ENCODE measurements at places on chromosomes 1 and 21.

- DNase-seq = no peak
These were observed 4.0 kb downstream of the WDR26 start for GRCh38 chr1:224430511-224431113.

DNA sequence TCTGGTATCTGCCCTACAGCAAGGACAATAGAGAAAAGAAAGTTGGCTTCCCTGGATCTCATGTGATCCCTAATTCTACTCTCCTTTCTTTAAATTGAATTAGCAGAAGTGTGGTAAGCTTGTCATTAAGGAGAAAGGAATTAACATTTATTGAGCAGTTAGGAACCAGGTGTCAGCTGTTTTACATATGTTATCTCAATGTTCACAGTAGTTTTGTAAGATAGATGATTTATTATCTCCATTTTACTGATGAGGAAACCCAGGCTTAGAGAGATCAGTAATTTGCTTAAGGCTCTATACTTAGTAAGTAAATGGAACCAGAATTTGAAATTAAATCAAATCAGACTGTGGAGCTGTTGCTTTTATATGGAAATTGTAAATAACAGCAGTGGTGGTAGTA, 8.0 kb downstream of the XPR1 start:
- DNase-seq = no peak

- no peak for DNase-seq
These were observed 3.2 kb downstream of the HAO2 start for GRCh38 chr1:119371815-119372214.

DNA sequence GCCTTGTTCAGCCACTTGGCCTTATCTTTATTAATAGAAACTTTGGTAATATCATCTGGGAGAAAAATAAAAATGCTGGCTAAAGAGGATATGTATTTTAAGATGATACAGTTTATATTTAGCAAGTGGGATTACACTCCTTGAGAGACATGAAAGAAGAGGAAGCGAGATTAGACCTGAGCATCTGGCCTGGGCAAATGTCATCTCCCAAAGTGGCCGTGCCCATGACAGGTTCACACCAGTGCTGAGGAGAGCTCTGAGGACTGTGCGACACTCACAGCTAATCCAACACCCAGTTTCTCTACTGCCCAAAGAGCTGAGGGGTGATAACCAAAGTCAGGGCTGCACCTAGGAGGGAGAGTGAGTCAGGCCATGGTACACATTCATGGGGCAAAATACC, 121.7 kb upstream of the DUSP10 start:
- DNase-seq = no peak

DNA sequence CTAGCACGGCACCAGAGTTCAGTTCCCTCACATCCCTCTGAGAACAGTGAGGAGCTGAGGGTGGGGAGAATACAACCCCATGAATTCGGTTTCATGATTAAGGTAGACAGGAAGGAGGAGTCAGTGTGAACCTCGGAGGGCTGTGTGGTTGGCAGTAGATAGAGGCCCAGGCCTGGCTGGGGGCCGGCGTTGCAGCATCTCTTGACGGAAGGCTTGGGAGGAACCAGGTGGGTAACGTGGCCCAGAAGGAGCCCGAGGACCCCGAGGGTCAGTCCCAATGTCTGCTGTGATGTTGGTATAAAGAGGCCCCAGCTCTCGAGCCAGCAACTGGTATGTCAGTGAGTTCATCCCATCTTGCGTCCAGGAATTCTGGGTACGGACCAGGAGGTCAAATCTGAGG, 5.5 kb downstream of the PPOX start:
- DNase-seq = no peak

- no peak for DNase-seq
These were observed 406.1 kb downstream of the RYR2 start for GRCh38 chr1:237448042-237448441.

GRCh38 chr1:35574655-35575415, 1.7 kb downstream of the TFAP2E start:
- DNase-seq = no peak

- no peak for DNase-seq
These were observed 137.4 kb downstream of the SYT2 start for GRCh38 chr1:202572867-202573266.

GRCh38 chr1:15475752-15476314, at the start of gene CELA2B:
TSS of gene CELA2B (plus strand) at chr1:15476104. CDS start at chr1:15476126, 22 bp downstream.
- DNase-seq = no peak

- DNase-seq = no peak
These were observed 741 bp downstream of the RGS2 start for GRCh38 chr1:192809307-192810252.

GRCh38 chr1:204493145-204493983, 1.2 kb downstream of the PIK3C2B start:
- DNase-seq = no peak

- DNase-seq = no peak
These were observed 45.3 kb upstream of the GPR157 start for GRCh38 chr1:9174243-9174642.

DNA sequence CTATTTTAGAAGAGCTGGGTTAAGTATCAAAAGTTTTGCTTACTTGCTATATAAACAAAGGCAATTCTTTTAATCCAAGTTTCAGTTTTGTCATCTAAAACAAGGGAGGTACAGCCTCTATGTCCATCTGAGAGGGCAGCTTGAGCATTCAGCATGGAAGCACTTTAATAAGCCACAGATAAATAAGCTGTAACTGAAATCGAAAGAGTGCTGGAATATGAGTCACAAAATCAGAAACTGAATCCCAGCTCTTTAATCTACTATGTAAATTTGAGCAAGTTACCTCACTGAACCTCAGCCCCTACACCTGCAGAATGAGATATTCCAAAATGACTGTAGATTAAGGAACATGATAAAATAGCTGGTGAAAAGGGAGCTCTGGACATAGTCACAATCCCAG, 80.0 kb upstream of the HP1BP3 start:
- DNase-seq = no peak

DNA sequence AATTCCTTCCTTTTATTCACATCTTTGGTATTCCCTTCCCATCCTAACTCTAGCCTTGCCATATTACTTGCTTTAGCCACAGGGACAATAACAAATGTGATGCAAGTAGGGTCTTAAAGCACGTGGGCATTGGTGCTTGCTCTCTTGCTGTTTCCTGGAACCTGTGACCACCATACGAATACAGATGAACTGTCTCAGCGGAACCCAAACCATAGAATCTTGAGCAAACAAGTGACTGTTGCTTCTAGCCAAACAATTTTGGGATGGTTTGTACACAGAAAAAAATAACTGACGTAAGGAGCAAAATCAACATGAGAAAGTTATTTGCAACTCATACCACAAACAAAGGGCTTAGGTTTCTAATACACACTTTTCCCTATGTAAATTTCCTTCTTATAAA, 15.2 kb upstream of the VTCN1 start:
- no peak for DNase-seq

DNA sequence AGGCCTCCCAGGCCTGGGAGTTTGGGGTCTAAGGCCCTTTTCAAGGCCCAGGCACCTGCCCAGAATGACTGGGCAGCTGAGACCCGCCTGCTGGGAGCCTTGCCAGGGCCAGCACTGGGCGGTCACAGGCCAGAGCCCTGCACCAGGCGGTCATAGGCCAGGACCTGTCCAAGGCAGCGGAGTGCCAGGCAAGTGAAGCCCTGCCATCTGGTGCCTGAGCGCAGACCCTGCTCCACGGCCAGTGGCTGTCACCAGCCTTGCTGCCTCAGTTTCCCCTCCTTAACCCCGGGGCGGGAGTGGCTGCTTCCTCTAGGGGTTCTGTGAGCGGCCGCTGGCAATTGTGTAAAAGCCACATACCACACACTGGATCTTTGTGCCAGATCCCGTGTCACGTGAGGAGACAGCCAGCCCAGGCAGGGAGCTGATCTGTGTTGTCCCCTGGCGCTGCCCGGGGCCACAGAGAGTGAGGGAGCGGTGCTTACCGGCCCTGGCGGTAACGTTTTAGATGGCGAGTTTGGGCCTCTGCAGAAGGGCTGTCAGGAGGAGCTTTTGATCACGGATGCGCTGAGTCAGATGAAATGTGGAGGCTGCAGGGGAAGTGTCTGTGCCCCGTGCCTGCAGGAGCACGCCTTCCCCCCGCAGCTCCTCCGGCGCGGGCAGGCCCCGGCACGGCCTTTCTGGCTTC, 4.6 kb downstream of the COL18A1 start:
- no peak for DNase-seq

- no peak for DNase-seq
These were observed 9.9 kb upstream of the DISC1 start for GRCh38 chr1:231616667-231617066.

DNA sequence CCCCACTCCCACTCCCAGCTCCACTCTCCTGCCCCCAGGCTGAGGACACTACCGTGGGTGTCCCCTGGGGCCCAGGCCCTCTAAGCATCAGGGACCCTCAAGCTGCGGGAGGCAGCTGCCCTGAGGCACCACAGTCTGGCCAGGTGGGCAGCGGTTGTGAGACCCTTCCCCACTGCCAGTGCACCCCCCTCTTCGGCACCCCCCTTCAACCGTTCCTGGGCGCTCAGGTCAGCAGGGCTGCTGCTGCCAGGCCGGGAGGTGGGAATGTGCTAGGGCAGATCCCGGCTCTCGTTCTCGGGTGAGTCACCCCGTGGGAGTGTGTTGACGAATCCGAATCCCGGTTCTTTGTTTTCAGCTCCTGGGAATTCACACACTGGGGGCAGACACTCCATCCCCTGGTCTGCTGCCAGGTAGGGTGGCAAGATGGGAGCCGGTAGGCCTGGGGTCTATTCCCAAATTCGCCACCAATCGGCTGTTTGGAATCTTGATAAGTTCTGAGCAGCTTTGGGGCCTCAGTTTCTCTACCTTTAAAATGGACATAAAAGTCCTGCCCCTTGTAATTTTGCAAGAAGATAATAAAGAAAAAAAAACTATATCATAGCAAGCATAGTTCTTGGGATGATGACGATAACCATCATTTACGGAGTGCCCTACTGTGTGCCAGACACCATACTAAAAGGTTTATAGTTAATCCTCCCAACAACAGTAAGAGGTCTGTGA, 28.5 kb upstream of the CASZ1 start:
- no peak for DNase-seq

DNA sequence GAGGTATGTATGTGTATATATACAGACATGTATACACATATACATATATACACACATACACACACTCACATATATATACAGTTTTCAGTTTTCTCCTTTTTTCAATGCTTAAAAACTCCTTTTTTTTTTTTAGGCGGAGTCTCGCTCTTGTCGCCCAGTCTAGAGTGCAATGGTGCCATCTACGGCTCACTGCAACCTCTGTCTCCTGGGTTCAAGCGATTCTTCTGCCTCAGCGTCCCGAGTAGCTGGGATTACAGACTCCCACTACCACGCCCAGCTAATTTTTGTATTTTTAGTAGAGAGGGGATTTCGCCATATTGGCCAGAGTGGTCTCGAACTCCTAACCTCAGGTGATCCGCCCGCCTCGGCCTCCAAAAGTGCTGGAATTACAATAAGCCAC, 27.0 kb downstream of the STYXL2 start:
- DNase-seq = no peak

DNA sequence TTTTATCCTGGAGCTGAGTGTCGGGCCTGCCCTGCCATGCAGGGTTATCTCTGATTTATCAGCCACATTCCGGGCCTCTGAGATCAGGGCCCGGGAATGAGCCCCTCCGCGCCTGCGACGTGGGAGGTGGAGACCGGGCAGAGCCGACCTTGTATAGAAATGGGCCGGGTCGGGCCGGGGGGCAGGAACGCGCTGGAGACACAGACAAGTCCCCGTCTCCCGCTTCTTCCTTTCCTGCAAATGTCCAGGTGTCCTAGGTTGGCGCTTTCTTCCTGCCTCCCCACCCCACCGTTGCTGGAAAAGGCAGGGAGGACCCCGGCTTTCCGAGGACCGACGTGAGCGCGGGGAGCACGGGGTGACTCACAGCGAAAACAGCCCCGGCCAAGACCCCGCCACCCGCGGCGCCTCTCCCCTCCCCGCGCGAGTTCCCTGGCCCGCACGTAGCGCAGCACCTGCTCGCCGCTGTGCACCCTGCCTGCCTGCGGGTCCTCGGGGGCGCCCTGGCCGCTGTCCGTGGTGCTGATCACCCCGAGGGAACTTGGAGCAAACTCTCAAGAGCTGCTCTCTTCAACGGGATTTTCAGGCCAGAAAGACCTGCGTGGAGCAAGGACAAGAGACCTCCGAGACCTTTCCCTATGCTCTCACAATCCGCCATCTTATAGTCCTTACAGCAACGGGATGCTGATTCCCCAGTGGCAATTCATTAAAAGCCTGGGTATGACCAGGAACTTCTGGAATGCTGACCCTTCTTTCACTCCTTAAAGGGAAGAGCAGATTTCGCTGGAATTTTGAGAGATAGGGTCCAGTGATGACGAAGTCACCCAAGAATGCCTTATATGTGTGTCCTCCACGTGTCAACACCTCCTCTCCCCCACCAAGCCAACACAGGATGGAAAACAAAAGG, 475 bp upstream of the NPPB start:
- DNase-seq = no peak

- no peak for DNase-seq
These were observed 93.7 kb downstream of the NTMT2 start for GRCh38 chr1:170239445-170239844.

- no peak for DNase-seq
These were observed 9.0 kb downstream of the CLIC4 start for GRCh38 chr1:24754229-24754628.

GRCh38 chr1:59163268-59164092, 133.4 kb upstream of the FGGY start:
- no peak for DNase-seq

DNA sequence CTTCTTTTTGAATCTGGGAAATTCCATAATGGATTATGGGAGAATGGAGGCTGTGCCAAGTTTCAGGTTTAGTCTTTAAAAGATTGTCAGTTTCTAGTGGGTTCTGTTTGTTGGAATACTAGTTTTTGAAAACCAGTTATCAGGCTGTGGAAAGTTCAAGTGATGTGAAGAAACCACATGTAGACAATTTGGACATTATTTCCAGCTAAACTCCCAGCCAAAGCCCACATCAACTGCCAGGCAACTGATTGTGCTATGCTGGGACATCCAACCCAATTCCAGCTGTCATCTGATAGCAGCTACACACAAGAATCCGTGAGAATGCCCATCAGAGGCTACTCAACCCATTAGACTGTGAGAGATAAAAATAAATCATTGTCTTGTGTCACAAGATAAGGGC, 546.1 kb upstream of the ADAMTS5 start:
- no peak for DNase-seq
